Caki2 (cell line): ENCODE measurements at places on chromosomes 5 and 9. TPM values are rescaled to one million over a fixed set of nuclear protein-coding genes. Genes with fewer than 3 reads are reported as not detected.
A peak's percentile ranks its signal among the peaks of the same experiment; 100 is the strongest.

- DNase-seq = no peak
Measured at GRCh38 chr9:14098486-14099180, 215.3 kb downstream of the NFIB start.

DNA sequence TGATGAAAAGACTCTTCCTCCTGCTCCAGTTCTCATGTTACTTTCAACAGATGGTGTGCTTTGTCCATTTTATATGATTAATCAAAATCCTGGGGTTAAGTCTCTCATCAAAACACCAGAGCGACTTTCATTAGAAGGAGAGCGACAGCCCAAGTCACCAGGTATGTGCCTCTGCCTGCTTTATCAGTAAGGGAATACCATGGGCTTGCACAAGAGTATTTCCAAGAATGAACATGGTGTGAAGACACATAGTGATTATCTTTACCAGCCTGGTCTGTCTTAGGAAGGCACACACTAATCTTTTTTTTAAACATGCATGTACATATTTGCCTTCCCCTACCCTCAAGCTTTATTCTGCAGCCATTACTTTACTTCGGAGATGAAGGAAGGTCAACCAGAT lies 15.2 kb downstream of the NUP214 start:
- DNase-seq = no peak

- DNase-seq = no peak
Measured at GRCh38 chr9:93660352-93661046, 84.1 kb downstream of the PHF2 start.

- DNase-seq = no peak
Measured at GRCh38 chr5:6255956-6256355, 122.4 kb downstream of the MED10 start.

GRCh38 chr5:178113841-178114324 lies 551 bp downstream of the N4BP3 start:
- DNase-seq = peak; percentile 14

GRCh38 chr5:151104795-151105194 lies 24.0 kb upstream of the TNIP1 start:
- DNase-seq = no peak

DNA sequence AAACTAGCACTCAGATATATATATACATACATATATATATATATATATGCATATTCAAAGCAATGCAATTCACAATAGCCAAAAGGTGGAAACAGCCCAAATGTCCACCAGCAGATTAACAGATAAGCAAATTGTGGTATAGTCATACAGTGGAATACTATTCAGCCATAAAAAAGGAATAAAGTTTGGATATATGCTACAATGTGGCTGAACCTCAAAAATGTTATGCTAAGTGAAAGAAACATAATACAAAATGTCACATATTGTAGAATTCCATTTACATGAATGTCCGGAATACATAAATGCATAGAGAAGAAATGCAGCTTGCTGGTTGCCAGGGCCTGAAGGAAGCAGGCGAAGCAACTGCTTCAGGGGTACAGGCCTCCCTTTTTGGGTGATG lies 143.4 kb downstream of the ATPSCKMT start:
- DNase-seq = no peak

LRRC26 gene
- 1.8 and 3.0 TPM in 2 replicates for total RNA-seq

SPATA31D4 gene
- not detected in 2 replicates for total RNA-seq
